ENCODE measurements at places on chromosomes 7 and 10. TPM values are rescaled to one million over a fixed set of nuclear protein-coding genes. Genes with fewer than 3 reads are reported as not detected.

The OLAH gene
- 0.24 TPM for total RNA-seq

The HMX2 gene
- total RNA-seq = 0.54 TPM

The ANKRD7 gene
- total RNA-seq = 0.93 TPM

The OR13A1 gene
- total RNA-seq = 0.13 TPM

The ZNF438 gene
- total RNA-seq = 3.0 TPM

The C10orf143 gene
- total RNA-seq = 2.8 TPM
